ENCODE measurements at places on chromosomes 16 and 17. TPM values are rescaled to one million over a fixed set of nuclear protein-coding genes. Genes with fewer than 3 reads are reported as not detected.

KRT17 gene
- total RNA-seq, result 0.52 TPM

HID1 gene
- total RNA-seq, result 2.1 TPM

TBC1D3L gene
- 0.56 TPM for total RNA-seq

CDH11 gene
- total RNA-seq, result not detected

OR3A2 gene
- total RNA-seq, result not detected

PRSS53 gene
- 2.2 TPM for total RNA-seq

NOTUM gene
- total RNA-seq, result 160 TPM

SMARCE1 gene
- total RNA-seq, result 168 TPM
